Non-pigmented ciliary epithelial cell (primary cell): ENCODE measurements at places on chromosomes 4 and X.

- peak; percentile 5 for DNase-seq
Measured at GRCh38 chrX:153667956-153668396, 5.6 kb downstream of the PNCK start.

- DNase-seq, result no peak
Measured at GRCh38 chr4:704198-704891, 1.3 kb upstream of the PCGF3 start.

GRCh38 chr4:148095346-148095923 lies 346.8 kb downstream of the NR3C2 start:
- DNase-seq, result no peak

DNA sequence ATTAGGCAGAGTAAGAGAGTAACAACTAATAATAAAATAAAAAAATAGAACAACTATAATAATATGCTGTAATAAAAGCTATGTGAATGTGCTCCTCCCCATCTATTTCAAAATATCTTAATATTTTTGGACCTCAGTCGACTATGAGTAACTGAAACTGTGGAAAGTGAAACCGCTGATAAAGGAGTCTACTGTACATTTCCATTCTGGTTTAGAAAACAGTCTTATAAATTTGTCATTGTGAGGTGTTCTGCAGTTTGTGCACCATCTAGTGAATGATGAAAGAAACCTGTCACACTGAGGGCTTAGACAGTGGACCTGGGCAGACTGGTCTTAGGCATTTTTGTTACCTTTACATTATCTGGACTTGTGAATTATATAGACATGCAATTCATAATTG lies 42.0 kb downstream of the TMEM150C start:
- no peak for DNase-seq

DNA sequence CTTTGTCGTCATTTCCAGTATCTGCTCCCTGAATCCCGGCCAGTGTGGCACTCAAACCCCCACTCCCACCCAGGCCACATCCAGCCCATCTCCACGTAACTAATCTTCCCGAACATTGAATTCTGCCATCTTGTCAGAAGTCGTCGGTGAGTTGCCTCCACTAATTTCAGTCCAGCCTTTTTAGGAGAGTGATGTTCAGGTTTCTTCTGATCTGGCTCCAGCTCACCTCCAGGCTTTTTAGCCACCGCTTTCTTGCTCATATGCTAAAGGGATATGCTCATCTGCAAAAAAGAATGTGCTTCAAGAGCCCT lies 1.3 kb downstream of the TMEM165 start:
- DNase-seq, result no peak

DNA sequence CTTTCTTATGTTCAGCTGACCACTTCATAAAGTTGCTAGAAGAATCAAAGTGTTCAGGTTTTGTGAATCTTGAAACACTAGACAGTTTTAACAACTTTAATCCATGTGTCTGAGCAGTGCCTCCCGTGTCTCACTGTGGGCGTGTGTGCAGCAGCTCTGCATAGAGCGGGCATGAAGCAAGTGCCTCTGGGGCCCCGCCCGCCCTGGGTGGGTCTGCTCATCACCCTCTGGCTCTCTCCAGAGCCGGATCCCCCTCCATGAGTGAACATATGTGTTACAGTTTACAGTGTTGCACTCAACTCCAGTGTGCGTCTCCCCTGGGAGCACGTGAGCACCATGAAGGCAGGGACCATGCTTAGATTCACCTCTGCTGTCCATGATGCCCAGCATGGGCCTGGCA lies 37.6 kb upstream of the CRMP1 start:
- no peak for DNase-seq

DNA sequence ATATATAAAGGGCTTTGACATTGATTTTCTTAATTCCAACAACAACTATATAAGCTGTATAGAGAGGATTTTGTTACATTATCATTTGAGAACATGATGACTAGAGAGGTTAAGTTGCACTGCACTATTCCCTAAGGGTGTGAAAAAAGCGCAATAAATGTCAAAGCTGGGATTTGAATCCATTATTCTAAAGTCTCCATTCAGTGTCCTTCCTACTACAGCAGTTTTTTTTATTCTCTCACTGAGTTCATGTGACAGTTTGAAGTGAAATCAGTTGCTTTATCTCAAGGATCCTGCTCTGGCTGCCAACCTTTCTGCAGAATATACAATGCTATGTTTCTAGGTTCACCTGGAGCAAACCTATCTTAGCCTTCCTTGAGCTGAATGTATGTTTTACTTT lies 177.5 kb downstream of the ANKRD50 start:
- DNase-seq, result no peak

GRCh38 chr4:114318309-114318708 lies 280.3 kb upstream of the UGT8 start:
- DNase-seq, result peak; percentile 3

DNA sequence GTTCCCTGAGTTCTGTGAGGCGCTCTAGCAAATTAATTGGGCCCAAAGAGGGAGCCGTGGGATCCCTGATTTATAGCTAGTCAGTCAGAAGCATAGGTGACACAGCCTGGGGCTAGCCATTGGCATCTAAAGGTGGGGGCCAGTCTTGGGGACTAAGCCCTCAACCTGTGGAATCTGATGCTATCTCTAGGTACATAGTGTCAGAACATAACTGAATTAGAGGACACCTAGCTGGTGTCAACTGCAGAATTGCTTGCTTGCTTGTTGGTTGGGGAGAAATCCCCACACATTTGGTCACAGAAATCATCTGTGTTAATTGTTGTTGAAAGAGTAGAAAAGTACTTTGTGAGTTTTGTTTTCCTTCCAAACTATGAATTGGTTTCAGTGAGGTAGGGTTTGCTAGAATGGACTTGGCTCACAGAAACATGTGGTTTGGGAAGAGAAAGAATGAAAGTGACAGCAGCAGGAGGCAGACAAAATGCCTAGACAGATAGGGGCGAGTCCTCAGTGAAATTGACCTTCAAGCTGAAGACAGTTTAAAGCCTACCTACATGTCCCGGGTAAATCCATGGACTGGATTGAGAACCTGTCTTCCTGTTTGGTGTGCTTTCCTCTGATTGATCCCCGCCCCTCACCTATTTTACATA lies 12.8 kb upstream of the GPR82 start:
- DNase-seq, result no peak

DNA sequence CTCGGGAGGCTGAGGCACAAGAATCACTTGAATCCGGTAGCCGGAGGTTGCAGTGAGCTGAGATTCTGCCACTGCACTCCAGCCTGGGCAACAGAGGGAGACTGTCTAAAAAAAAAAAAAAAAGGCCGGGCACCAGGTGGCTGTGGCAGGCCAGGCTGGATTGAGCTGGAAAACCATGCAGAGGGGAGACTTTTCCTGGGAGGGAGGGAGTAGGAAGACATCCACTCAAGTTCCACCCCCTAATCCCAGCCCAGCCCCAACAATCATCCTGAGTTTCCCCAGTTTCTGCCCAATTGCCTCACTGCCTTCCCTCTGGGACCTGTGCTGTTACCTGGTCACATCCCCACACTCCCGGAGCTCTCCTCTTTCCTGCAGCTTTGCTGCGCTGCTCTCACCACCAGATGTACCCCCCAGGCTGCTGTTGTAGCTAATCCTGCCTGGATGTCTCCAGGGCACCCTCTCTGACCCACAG lies 9.0 kb upstream of the TSPYL2 start:
- no peak for DNase-seq

GRCh38 chrX:47184486-47184885 lies 9.1 kb upstream of the UBA1 start:
- no peak for DNase-seq

DNA sequence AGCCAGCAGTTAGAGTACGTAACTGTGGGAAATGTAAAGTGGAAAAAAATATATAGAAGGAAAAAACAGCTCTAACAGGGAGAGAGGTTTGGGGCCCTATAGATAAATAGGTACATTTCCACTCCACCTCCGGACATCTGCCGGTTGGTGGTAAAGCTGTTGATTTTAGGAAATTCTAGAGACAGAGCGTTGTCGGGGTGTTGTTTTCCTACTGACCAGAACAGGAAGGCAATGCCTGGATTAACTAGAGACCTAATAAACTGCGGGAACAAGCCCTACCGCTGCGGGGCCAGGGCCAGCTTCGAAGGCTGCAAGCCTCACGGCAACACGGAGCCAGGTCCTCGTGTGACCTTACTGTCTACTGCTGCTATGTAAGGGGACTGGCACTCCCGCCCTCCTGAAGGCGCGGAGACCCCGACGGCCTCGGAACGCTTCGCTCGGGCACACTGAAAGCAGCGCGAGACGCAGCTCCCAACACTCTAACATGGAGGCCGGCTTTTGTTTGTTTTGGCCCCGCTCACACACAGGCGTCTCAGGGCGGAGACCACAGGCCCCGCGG lies 702 bp upstream of the CDKN2AIP start:
- DNase-seq, result no peak

- DNase-seq, result no peak
Measured at GRCh38 chr4:119663160-119663788, 34.7 kb upstream of the PDE5A start.

DNA sequence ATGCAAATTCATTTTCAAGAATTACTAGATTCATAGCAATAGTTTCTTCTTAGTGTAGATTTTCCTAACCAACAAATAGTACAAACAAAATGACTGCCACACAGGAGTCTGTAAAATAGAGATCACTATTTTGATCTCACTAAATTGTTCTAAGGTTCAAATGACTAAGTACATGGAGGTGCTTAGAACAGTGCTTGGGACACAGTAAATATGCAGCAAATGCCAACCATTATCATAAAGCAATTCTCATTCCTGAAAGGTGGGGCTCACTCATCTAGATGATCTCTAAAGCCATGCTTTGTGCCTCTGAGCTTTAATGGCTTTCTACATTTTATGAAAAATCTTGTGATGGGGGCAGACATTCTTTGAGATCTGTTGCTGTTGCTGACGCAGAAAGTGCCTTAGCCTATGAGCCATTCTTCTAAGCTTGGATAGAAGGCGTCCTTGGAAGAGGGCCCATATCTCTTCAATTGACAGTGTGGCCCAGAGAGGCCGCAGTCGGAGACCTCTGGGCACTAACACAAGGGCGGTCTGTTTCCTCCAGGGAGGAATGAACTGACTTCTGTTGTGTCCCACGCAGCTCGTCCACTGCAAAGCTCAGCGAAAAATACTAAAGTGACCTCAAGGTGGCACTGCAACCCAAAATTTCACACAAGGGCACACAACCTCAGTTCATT lies 23.5 kb downstream of the TLR10 start:
- no peak for DNase-seq

DNA sequence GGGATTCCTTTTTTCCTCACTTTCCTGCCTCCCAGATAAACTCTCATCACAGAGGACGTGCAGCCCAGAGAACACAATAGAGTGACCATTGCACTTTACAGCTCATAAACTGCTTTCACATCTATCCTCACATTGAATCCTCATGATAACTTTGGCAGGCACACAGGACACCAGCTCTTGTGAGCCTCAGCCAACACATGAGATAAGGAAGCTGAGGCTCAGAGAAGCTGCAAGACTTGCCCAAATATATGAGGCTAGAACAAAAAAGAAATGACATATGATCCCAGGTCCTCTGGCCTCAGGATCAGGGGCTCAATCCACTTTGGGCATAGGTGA lies 85.0 kb upstream of the CPEB2 start:
- no peak for DNase-seq

DNA sequence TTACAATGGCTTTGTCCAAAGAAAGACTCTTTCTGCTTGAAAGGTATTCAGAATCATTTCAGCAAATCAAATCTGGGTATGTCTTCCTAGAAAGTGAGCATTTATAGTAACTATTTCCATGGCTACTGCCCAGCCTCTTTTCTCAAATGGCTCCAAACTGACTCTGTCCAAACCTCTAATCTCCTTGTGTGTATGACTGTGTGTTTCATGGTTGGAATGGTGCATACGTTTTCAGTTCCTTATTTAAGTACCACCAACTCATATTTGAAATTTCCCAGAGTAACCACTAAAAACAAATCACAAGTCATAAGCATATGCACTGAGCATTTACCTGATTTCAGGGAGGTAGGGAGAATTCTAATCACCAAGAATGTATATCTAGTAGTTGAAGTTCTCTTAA lies 106.0 kb downstream of the TMEM144 start:
- DNase-seq, result peak; percentile 47

DNA sequence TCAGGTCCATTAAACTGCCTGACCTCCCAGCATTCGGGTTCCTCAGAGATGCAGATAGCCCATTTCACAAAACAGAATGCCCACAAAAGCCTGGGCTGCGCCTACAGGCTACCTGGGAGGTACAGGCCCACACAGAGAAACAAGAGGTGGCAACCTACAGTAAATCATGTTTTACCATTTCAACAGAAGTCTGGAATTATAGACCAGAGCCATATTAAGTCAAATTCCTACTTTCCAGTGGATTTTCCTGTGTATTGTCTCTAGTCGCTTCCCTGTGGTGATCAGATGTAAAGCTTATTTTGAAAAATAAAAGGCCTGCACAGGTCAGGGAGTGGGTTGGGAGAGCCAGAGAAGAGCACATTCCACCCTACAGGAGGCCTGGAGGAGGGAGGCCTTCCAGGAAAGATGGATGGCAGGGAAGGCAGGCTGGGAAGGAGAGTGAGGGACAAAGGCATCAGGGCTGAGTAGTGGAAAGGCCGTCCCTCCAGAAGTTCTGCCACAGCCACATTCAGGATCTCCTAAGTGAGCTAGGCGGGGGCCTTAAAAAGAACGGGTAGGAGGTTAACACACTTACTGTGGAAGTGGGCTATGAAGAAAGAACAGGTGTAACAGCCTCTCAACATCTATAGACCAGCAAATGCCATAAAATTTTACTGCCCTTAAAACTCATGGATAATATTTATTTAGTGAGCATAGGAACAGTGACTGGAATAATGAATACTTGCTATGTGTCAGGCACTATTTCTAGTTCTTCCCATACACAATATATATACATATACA lies 19.0 kb upstream of the USO1 start:
- DNase-seq, result no peak

DNA sequence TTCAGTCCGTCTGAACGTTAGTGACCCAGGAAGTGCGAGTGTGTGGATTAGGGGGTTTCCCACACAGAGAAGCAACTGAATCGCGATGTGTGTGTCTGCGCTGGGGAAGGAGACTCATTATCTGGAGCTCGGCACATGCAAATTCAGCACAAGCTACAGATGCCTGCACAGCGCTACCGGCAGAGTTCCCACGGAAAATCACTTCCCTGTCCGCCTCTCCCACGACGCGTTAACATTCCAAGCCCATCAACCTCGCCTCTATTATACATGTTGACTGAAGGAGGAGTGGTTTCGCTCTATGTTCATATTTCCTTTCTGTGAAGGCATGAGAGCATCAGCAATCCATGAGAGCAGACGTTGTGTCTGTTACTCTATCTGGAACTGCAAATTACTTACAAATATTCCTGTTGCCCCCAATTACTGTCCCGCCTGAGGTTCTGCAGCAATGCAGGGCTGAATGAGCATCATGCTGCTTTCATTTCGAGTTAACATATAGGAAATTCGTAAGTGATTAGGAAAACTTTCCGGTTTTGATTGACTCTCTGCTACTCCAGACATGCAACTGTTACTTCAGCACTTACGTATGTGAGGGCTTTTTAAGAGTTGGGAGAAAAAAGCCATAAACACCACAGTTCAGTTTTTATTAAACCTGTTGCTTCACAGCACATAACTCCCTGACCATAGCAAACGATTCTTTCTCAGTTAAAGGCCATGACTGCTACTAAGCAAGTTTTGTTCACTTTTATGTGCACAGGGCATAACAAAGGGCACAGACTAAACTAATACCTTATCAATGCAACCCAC lies 15.0 kb upstream of the MTNR1A start:
- DNase-seq, result peak; percentile 37
